Posterior vena cava (tissue), 2 donors: ENCODE measurements at places on chromosomes 5 and 9.

DNA sequence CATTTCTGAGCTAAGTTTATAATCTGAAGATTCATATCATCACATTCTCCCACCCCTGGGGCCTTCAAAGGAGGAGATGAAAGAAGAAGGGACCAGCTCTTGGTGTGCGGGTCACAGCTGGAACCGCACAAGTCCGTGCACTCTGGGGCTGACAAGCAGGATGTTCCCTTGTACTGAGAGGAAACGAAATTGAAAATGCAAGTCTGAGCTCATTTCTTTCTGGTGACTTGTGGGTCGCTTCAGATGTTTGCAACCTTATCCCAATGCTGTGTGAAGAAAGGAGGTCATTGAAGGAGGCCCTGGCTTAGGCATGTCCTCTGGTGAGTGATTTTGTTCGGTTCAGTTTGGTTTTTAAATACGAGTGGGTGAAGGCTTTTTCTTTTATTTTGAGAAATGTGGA, 59.6 kb downstream of the C9orf152 start:
- DNase-seq: no peak

DNA sequence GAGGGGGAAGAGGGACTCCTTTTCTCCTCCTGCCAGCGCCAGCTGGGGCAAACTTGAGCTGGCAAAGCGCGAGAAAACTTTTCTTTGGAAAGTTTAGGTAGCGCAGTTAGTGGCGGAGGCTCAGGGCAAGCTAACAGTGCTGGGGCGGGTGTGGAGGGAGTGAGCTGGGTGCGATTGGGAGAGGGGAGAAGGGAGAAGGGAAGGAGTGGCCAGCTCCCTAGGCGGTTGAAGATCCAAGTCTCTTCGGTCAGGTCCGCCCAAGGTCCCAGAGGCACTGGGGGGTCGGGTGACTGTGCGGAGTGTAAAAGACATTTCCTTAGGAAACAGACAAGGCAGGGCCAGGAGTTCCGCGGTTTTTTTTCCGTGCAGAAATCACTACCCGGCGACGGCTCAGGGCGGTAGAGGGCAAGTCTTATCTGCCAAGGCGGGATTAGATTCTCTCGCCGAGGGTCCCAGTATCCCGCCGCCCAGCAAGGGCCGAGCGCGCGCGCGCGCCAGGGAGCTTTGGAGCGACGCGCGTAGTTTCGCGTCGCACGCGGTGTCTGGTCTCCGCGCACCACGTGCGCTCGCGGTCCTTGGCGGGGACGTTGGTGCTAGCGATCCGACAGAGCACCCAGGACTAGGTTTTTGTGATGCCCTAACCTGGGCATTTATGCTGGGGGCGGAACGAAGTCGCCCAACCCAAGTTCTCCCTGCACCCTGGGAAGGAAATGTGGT, 33.6 kb upstream of the NFIB start:
- peak; percentile 87 for DNase-seq

GRCh38 chr9:126398403-126399058, 71.9 kb downstream of the MVB12B start:
- DNase-seq: peak; percentile 94

DNA sequence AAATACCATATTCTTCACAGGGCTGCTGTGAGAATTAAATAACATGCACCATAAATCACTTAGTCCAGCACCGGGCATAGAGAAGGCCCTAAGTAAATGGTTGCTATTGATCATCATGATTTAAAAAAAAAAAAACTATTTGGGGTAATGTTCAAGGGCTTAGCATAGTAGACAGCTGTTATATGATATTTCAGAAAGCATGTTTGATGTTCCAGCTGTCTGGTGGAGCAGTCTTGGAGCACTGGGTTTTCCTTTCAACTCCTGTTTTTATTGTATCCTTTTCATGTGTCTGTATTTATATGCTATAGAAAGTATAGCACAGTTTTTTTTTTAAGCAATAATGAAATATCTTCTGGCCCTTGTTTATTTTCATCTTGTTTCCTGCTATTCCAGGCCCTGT, 28.0 kb upstream of the TOMM5 start:
- DNase-seq: no peak

GRCh38 chr9:69857131-69857530, 36.5 kb downstream of the CFAP95 start:
- no peak for DNase-seq
